ENCODE measurements at places on chromosomes 6 and 20.

DNA sequence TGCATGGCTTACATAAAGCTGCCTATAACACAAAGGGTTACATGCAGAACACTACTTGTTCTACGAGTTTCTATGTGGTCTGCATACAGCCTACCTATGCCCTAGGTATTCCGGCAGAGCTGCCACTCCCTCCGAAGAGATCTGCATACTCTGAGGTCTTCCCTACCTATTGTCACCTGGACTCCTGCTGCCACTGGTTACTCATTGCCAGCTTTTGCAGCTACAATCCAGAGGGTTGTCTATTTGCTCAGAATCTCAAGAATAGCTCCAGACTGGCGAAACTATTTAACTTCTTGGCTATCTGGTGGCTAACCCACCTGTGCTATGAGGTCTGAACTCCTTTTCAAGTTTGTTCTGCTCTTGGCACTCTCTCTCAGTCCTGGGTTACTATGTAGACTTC is 323.3 kb downstream of the BMP2 start:
- DNase-seq = no peak

DNA sequence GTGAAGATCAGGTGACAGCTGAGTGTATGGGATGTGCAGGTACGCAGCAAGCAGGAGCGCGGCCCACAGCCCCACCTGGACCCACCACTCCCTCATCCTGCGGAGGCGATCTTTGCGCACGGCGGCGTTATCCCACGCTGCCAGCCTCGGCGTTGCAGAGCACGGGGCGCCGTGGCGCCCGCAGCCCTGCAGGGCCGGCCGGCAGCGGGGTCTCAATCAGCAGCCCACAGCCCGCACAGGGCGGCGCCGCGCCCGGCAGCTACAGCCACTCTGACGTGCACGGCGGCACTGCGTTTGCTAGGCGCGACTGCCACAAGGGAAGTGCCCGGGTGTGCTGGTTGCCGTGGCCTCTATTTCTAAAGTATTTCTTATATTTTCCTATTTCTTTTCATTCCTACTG is 46.9 kb downstream of the LAMA2 start:
- DNase-seq = no peak

DNA sequence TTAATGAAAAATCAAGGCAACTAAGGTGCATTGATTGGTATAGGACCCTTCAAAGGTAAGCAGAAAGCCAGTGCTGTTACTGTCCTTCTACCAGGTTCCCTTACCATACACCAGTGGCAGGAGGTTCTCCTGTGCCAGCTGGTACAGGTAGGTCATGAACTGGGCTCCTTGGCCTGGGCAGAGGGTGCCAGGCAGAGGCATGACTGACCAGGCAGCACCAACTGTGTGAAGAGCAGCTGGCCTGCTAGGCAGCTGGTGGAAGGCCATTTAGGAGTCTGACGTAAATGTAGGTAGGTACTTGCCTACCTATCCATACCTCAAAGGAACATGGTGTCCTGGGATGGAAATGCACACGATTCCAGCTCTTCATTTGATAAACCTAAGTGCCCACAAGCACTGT is 23.3 kb downstream of the PCNA start:
- DNase-seq = no peak

- no peak for DNase-seq
Measured at GRCh38 chr6:30741789-30742315, 635 bp downstream of the FLOT1 start.

DNA sequence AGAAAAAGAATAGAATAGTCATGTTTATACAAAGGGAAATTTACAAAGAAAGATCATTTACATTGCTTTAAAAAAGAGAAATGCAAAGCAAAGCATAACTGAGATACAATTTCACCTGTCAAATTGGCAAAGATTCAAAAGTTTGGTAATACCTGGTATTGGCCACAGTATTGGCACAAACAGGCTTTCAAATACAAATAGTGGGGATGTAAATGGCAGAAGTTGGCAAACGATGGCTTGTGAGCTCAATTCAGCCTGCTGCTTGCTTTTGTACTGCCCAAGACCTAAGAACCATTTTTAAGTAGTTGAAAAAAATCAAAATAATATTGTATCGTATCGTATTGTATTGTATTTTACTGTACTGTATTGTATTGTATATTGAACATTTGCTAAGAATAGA is 194.5 kb upstream of the JAG1 start:
- DNase-seq = no peak

Data from fibroblast of skin of right quadriceps (primary cell).